ENCODE measurements at places on chromosomes 3 and 15.

DNA sequence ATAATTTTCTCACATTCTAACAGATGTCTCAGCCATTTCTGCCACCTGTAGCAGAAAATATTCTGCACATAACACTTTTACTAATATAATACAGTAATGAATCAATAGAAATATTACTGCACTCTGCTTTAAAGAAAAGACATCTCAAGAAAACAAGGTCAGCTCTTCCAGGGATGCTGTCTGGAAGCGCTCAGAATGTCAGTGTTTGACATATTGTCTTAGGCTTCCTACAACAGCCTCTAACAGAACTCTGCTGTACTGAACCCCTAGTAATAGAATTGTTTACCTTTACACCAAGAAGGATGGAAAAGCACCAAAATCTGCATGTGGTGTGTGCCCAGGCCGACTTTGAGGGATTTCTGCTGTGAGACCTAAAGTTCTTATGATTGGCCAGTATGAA, 61.9 kb upstream of the FSTL1 start:
- DNase-seq, result no peak

DNA sequence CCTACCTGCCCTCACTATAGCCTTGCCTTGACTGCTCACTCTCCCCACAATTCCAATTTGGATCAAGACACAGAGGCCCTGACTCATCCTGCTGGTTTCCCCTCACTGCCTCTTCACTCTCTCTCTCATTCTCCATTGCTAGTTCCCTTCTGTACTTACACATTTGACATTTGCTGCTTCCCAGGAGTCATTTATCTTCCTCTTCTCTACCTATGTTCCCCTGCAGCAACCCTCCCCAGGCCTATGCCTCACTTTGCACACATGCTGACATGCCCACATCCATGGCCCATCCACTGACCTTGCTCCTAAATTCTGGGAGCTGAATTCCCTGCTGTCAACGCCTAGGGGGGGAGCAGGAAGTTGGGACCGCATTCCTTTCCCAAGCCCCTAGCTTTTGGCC, 82.2 kb downstream of the SRGAP3 start:
- no peak for DNase-seq

DNA sequence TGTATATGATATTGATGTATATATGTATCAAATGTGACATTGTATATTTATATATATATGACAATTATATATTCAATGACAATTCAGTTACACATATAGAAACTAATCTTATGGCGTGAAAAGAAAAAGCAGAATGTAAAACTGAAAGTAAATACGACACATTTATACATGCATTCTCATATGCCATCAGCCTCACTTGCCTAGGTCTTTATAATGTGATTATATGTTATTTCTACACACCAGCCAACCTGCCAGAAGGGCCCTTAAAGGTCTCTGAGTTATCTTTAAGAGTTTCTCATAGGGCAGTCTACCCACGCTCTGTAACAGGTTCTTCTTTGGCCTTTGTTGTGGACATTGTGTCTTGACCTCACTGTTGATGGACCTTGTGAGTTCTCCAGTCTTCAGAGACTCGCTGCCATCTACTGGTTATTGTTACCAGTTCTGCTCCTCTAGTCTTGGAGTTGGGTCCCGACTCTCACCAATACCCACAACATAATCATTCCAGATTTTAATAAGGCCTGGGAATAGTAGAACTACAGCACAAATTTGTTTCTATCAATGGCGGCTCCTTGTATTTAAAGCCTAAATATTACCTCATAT, 371.5 kb upstream of the GOLIM4 start:
- no peak for DNase-seq

DNA sequence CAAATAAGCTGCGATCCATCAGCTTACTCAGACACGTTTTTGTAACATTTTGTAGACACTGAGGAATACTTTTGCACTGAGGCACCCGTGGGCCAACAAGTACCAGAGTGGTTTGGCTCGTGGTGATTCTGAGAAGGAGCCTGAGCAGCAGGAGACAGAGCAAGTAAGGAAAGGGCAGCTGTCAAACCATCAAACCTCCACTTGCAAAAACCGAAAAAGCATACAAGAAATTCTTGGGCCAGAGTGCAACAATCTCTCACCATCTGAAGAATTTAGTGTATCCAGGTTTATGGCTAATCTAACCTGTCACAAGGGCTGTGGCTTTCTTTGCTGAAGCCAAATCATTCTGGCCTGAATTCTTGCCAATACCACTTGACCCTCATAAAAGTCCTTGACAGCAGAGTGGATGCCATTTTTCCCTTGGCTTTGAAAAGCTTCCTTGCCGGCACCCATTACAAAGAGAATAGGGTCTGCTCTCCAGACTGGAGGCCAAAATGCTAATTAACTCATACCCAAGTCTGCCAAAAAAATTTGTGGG, 56.7 kb downstream of the MYO1E start:
- no peak for DNase-seq

- no peak for DNase-seq
These were observed 64.9 kb downstream of the TBC1D2B start for GRCh38 chr15:78012643-78013077.

DNA sequence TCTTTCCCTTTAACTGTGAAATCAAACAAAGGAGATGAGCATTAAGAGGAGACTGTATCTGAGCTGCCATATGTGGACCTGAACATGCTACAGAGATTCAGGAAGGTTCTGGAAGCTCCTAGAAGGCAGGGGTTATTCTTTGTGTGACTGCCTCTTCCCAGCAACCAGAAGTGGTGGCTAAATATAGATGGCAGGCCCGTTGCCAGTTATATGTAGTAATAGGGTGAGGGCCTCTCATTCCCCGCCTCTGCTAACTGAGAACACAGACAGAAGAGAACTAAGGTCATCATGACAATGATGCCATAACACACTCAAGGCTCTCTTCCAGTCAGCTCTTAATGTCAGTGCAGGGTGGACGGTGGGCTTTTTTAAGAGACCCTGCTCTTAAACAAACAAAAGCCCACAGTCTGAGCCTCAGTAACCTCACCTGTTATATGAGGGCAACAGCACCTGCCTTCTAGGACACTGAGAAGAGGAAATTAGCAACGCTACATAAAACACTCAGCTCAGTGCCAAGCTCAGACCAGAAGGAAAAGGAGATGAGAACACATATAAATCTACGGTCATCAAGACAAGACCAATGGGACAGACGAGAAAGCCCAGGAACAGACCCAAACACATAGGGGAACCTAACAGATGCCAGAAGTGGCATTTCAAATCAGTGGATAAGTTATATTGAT, 22.3 kb downstream of the CFAP92 start:
- DNase-seq, result no peak
